Activated CD4-positive, alpha-beta T cell treated with anti-CD3 and anti-CD28 coated beads for 36 hours (primary cell): ENCODE measurements at places on chromosomes 6 and 20. TPM values are rescaled to one million over a fixed set of nuclear protein-coding genes. Genes with fewer than 3 reads are reported as not detected.

The GTSF1L gene
- not detected for total RNA-seq

The ANKS1A gene
- 7.4 TPM for total RNA-seq

The LHFPL5 gene
- not detected for total RNA-seq

The CRISP3 gene
- total RNA-seq = not detected

The LAMA4 gene
- 0.09 TPM for total RNA-seq

The MDFI gene
- not detected for total RNA-seq
